ENCODE measurements at places on chromosomes 2 and 18. TPM values are rescaled to one million over a fixed set of nuclear protein-coding genes. Genes with fewer than 3 reads are reported as not detected.
A peak's percentile ranks its signal among the peaks of the same experiment; 100 is the strongest.

- DNase-seq: no peak
Observed at GRCh38 chr2:235045336-235045972, 93.6 kb downstream of the SH3BP4 start.

Gene G6PC2
- not detected for total RNA-seq

DNA sequence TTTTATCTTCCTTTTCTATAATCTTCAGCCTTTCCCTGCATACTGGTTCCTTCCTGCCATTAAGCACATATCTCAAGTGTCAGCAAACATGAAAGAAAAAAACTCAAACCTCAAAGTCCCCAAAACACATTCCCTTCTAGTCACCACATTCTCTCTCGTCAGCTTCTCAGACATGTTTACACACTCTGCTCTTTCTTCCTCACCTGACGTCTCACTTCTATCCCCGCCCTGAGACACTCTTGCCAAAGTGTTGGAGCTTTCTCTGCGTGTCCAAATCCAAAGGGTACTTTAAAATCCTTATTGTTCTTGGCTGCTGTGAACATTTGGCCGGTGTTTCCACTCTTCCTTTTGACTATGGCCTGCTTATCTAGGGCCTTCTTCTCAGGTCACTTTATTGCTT is 47.9 kb downstream of the SOX11 start:
- DNase-seq: no peak

DNA sequence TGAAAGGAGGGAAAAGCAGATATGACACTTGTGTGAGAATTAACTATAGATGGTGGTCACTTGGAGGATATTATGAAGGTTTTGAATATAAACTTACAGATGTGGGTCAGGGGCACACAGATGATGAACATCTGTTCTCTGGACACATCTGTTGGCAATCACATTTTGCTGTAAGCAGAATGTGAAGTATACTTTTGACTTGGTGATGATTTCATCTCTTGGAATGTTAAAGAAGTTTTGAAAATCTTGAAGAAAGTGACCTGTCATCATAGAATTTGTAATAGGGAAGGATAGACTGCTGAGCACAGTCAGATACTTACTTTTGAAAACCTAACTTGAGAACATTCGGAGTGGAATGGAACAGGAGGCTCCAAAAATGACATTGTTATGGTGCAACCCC is 40.2 kb downstream of the PIKFYVE start:
- DNase-seq: no peak

DNA sequence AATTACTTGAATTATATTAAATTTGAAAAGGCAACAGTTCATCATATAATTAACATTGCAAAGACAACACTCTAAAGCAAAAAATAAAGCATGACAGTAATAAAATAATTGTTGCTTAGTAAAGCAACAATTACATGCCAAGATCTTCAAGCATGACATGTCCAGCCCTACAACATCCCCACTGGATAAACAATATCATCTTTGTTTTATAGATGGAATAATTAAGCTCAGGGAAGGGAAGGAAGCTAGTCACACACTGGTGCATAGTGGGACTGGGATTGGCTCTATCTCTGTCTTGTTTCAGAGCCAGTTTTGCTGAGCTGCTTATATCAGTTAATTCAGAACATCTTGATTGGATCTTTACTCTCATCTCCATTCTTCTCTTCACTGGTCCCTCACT is 49.9 kb upstream of the PARD3B start:
- DNase-seq: no peak

Gene DPP10
- not detected for total RNA-seq

Gene ZNF236
- 13.4 TPM for total RNA-seq

DNA sequence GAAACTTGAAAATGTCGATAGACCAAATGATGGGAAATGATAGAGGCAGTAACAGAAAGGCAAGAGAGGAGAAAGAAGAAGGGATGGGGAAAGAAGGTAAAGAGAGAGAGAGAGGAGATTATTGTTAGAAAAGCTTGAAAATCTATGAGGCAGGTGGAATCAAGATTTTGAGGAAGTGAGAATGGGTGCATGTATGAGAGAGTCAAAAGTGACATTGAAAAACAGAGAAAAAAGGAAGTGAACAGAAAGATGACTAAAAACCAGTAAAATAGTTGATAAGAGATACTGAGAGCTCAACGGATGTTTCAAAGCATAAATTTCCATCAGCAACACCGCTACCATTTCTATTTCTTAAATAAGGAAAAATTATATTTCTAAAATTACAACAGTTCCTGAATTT is 327.4 kb upstream of the CWC22 start:
- DNase-seq: no peak

- peak; percentile 36 for DNase-seq
Observed at GRCh38 chr18:9135912-9136314, 668 bp upstream of the ANKRD12 start.

DNA sequence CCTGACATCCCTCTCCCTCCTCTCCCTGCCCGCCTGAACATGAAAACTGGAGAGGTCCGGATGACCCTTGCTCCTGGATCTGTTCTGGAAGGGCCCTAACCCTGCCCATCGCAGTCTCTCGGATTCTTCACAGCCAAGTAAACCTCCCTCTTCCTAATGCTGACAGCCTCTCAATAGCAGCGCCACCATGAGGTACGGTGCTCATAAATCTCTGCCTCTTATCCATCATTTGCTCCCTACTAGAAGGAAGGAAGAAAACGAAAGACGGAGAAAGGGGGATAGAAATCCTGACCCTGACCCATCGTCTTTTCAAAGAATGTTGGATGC is 257.9 kb downstream of the BCL11A start:
- DNase-seq: peak; percentile 69

Gene OTOS
- total RNA-seq: not detected

Gene PCARE
- not detected for total RNA-seq

Gene FBLN7
- total RNA-seq: not detected

GRCh38 chr2:38446906-38447561 is 70.0 kb upstream of the ATL2 start:
- DNase-seq: no peak

Gene DYNAP
- not detected for total RNA-seq

- no peak for DNase-seq
Observed at GRCh38 chr18:76821356-76821874, 942 bp upstream of the ZNF236 start.

Gene OTOF
- total RNA-seq: not detected

DNA sequence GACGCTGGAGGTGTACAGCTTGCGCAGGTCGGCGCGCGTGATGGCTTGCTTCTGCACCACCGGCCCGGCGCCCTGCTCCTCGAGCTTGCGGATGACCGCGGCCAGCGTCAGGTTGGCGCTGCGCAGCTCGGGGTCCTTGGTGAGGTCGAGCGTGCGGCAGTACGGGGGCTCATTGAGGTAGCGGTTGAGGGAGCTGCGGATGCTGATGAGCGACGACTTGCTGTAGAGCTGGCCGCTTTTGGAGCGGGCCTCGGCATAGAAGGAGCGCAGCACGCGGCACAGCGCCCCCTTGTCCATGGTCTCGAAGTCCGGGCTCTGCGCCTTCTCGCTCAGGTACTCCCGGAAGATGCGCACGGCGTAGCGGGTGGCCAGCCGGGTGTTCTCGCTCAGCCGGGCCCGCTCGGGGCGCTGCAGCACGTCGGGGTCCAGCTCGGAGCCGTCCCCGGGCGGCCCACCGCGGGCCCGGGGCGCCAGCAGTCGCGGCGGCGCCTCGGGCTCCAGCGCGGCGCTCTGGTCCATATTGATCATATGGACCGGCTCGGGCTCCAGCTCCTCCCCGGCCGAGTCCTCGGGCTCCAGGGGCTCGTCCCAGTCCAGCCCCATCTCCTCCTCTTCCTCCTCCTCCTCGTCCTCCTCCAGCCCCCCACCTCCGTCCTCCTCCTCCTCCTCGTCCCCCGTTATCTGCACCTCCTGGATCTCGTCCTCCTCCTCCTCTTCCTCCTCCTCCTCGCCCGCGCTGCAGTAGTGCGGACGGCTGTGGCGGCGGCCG is 523 bp downstream of the KCTD1 start:
- no peak for DNase-seq

GRCh38 chr18:74597034-74597661 is 522 bp upstream of the ZNF407 start:
- no peak for DNase-seq

DNA sequence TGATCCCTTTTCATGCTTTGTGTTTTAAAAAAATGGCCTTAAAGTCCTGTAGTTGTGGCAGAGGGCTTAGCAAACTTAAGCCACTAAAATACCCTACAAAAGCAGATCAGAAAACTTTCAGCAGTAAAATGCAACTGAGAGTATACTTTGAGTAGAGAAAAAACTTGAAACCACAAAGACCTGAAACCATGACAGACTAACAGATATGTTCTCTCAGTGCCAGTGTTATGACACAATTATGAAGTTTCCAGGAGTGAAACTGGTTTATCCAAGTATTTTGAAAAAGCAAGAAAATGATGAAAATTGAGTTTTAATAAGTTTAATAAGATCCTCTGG is 74.5 kb downstream of the SPRED2 start:
- no peak for DNase-seq

DNA sequence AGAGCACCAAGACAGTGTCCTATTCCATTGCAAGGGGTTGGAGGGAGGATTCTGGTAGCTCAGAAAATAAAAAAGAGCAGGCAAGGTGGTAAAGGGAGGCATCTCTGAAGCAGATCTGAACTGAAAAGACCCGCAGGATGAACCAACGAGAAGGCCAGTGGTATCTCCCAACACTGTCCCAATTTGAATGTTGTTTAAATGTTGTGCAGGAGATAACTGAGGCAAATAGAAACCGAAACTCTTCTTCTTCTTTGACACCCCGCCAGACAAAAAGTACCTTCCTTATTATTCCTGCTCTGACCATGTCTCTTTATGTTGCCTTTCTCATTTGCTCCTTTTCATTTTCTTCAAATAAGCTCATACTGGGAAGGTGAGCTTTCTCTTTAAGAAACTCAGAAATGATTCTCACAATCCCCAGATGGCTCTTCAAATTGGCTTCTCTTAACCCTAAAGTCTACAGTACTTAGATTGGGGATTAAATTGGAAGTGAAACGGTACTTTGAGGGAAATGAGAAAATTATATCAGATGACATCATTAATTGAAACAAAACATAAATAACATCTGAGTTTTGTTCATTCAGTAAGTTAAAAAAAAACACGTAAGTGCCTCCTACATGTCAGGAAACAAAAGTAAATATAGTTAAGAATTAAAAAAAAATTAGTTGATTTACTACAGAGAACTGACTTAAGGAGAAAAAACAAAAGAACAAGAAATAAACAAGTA is 143.6 kb downstream of the WDPCP start:
- DNase-seq: no peak

DNA sequence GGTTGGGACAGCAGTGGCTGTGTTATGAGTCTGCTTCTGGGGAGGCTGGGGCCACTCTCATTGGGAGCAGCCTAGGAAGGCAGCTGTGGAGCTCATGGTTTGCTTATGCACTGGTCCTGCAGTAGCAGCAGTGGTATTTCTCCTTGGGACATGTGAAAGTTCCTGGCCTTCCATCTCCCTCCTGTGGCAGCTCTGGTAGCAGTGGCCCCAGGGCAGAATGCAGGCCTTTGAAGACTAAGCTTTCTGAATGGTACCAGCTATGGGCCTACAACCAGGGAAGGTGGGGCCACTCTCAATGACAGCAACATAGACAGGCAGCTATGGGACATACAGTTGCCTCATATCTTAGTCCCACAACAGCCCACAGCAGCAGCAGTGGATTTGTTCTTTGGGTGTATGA is 117.3 kb upstream of the VWC2L start:
- DNase-seq: no peak

Gene IL1R2
- not detected for total RNA-seq

DNA sequence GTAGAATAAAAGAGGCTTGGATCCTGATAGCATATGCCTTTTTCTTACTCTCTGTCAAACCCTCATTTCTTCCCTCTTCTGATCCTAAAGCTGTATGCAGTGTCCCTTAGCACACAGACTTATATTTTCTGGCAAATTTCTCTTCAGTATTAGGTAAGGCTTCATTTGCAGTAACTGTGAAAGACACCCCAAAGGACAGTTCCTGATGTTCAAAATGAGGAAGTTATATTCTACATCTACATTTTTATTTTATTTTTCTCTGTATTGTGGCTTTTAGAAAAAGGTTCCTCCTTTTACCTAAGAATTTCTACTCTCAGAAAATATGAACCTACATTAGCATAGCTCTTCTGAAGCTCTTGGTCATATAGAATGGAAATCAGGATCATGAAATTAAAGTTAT is 261.7 kb downstream of the PDE11A start:
- no peak for DNase-seq

DNA sequence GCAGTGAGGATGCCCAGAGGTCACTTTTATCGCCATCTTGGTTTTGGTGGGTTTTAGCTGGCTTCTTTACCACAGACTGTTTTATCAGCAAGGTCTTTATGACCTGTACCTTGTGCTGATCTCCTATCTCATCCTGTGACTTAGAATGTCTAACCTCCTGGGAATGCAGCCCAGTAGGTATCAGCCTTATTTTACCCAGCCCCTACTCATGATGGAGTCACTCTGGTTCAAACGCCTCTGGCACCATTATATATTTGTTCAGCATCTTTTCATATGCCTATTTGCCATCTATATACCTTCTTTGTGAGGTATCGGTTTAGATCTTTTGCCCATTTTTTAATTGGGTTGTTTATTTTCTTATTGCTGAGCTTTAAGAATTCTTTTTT is 7.2 kb upstream of the CCNT2 start:
- no peak for DNase-seq

DNA sequence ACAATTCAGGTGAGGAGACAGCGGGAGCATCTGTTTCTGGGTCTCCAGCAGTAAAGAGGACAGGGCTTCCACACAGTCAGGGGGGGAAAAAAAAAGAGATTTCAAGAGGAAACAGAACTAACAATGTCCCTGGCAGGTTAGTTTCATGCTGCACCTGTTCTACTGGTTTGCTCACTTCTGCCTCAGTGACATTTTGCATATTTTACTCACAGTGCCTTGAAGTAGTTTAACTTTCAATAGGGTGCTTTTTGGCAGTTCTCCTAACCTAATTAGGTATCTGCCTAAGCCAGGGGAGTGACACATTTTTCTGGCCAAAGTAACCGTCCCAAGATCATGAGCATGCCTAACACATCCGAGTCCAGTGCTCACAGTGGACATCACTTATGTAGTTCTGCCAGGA is 109.0 kb upstream of the ALK start:
- DNase-seq: no peak

Gene CHRND
- total RNA-seq: not detected

Gene DCDC2C
- total RNA-seq: not detected

DNA sequence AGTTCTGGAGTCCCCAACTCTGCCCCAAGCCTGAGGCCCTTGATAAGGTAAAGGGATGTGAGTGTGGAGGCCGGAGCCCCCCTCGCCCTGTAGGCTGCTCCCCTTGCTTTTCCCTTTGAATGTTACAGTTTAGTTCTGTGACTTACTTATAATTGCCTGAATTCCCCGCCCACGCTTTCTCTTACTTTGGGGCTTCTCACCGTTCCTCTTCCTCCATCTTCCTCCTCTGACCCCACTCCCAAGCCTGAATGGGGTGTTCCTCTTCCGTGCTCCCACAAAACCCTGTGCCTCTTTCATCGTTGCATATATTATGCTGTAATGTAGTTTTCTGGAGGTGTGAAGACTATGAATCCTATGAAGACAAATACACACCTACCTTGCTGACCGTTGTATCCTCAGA is 15.0 kb upstream of the IL1RN start:
- DNase-seq: no peak

Gene ORC2
- 12.0 TPM for total RNA-seq
